CD4-positive, alpha-beta memory T cell (primary cell): ENCODE measurements at places on chromosomes 2 and 18. TPM values are rescaled to one million over a fixed set of nuclear protein-coding genes. Genes with fewer than 3 reads are reported as not detected.
A peak's percentile ranks its signal among the peaks of the same experiment; 100 is the strongest.

Gene CPS1
- total RNA-seq = not detected

Gene TDRD15
- total RNA-seq = 0.06 TPM

DNA sequence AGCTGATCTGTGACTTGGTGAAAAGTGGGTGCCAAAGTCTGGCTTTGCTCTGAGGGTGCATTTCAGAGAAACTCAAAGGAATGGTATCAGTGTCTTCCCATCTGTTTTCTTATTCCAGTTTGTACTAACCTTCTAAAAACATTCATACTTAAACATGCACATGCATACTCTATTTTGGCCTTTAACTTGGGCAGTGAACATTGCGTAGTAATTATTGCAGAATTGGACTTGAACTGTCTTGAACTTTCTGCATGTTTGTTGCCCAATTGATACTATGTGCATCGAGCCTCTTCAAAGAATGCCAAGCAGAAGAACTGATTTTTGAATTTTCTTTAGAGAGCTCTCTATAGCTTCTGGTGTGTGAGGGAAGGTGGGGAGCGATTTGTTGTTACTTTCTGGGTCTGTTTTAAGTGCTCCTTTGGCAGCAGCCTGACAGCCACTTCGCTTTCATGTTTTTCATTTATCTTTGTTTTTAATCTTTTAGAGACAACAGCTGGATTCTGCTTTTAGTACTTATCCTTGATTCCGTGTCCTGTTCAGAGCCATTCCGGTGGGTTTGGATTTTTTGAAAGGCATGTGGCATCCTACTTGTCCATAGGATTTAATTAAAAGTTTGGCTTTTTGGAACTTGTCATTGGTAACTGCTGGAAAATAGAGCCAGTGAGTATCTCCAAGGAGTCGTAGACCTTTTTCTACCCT is 159.2 kb downstream of the RAPGEF4 start:
- no peaks in the 10 kb centered on the region for H3K36me3 ChIP-seq
- H3K4me3 ChIP-seq = no peak overlapping the region
- no peak overlapping the region for H3K27ac ChIP-seq
- H3K4me1 ChIP-seq = no peaks in the 10 kb centered on the region
- DNase-seq = no peak

GRCh38 chr2:236592821-236593220 is 23.2 kb downstream of the ACKR3 start:
- DNase-seq = no peak
- H3K36me3 ChIP-seq = no peaks in the 10 kb centered on the region
- no peaks in the 10 kb centered on the region for H3K4me1 ChIP-seq
- no peak overlapping the region for H3K4me3 ChIP-seq

DNA sequence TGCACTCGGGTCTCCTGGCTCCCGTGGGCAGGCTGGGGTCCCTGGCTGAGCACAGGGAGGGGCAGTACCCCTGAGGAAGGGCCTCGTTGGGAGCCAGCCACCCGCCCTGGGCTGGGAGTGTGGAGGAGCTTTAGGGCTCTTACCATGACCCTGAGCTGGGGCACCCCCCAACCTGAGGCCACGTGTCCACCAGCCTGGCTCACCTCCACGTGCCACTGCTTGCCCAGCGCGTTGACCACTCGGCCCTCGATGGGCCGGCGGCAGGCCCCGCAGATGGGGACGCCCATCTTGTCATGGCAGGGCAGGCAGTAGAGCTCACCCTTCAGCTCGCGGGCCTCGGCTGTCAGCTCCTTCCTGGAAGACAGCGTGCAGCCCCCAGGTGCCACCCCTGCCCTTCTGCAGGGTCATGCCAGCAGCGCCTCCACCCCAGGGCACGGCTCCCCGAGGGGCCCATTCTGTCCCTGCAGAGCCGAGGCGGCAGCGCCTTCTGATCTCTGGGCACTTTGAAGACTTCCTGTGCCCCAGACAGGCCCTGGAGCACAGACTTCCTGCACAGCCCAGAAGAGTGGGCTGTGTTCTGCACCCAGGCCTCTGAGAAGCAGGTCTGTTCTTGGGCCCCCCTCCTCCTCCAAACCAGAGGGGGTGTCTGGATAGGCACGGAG is 4.0 kb upstream of the GPR17 start:
- H3K27ac ChIP-seq = peak overlapping the region; percentile 61
- H3K4me3 ChIP-seq = peak overlapping the region; percentile 57
- peak; percentile 48 for DNase-seq
- H3K4me1 ChIP-seq = peaks cover 51% of the 10 kb centered on the region
- H3K36me3 ChIP-seq = no peaks in the 10 kb centered on the region
- no peaks in the 10 kb centered on the region for H3K27me3 ChIP-seq

DNA sequence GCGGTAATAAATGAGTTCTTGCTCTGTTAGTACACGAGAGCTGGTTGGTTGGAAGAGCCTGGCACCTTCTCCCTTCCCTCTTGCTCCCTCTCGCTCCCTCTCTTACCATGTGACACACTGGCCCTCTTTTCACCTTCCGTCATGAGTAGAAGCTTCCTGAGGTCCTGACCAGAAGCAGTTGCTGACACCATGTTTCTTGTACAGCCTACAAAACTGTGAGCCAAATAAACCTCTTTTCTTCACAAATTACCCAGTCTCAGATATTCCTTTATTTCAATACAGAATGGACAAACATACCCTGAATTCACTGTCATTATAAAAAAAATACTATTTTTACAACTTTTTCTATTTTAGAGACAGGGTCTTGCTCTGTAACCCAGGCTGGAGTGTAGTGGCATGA is 40.7 kb downstream of the EMILIN2 start:
- no peaks in the 10 kb centered on the region for H3K36me3 ChIP-seq
- no peaks in the 10 kb centered on the region for H3K27me3 ChIP-seq
- H3K4me3 ChIP-seq = no peak overlapping the region
- no peak for DNase-seq
- peaks cover 63% of the 10 kb centered on the region for H3K4me1 ChIP-seq
- H3K27ac ChIP-seq = no peak overlapping the region

DNA sequence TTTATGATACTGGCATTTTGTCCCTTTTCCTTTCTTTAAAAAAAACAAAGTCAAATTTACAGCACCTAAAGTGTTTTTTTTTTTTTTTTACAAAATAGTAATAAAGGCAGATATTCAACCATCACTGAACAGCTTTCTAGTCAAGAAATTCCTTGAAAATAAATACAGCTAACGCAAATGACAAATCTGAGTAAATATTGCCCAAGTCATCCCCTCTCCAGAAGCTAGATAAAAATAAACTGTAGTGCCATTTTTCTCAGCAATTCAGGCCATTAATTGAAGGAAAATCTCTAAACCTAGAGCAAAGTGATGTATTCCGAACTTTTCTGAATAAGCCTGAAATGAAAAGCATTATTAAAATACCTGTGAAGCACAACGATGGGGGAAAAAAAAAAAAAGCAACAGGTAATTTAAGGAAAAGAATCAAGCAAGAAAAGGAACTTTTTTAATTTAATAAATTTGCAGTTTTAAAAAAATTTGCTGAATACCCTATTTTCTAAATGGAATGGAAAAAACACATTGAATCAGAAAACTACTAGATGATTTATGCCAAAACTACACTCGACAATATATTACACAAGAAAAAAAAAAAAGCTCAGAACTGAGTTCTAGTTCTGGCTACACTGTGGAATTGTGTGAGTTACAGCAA is 6.9 kb downstream of the SP3 start:
- DNase-seq = no peak
- peaks cover 94% of the 10 kb centered on the region for H3K4me1 ChIP-seq
- no peak overlapping the region for H3K4me3 ChIP-seq
- H3K27me3 ChIP-seq = no peaks in the 10 kb centered on the region
- no peak overlapping the region for H3K27ac ChIP-seq

DNA sequence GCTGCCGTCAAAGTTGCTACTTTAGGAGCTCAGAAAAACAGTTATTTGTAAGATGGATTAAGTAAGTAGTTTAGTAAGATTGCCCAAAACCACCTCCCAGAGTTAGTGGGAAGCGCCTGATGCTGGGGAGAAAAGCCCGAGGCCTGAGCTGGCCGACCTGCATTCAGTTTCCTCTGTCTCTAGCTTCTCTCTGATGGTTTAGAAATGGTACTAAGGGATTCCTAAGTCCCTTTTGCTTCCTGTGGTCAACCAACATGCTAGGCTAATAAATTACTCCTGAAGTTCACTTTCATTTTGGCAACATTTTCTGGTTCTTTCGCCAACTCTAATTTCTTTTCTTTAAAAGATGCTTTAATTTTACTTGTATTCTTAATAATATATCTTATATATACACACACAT is 60.1 kb downstream of the ASAP2 start:
- H3K4me3 ChIP-seq = no peak overlapping the region
- no peaks in the 10 kb centered on the region for H3K27me3 ChIP-seq
- no peak overlapping the region for H3K27ac ChIP-seq
- no peaks in the 10 kb centered on the region for H3K4me1 ChIP-seq
- H3K36me3 ChIP-seq = no peaks in the 10 kb centered on the region

DNA sequence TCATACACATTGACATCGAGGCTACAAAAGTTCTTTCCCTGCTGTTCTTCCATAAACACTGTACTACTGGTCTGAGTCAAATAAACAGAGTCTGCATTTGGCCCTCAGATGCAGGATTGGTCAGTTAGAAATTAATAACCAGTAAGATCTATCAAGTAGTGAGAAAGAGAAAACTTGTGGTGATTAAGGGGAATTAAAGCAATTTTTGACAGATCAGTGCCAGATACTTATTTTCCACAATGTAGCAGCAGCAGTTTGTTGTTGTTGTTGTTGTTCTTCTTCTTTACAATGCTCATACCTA is 85.0 kb downstream of the IKZF2 start:
- peaks cover 9% of the 10 kb centered on the region for H3K4me1 ChIP-seq
- H3K4me3 ChIP-seq = no peak overlapping the region
- H3K27me3 ChIP-seq = no peaks in the 10 kb centered on the region
- no peak for DNase-seq
- no peaks in the 10 kb centered on the region for H3K36me3 ChIP-seq

- no peaks in the 10 kb centered on the region for H3K27me3 ChIP-seq
- no peaks in the 10 kb centered on the region for H3K4me1 ChIP-seq
Observed at GRCh38 chr2:57434441-57434840, 612.2 kb upstream of the VRK2 start.

GRCh38 chr18:52694804-52695203 is 354.8 kb downstream of the DCC start:
- H3K4me1 ChIP-seq = no peaks in the 10 kb centered on the region
- H3K36me3 ChIP-seq = no peaks in the 10 kb centered on the region
- H3K27me3 ChIP-seq = no peaks in the 10 kb centered on the region
- no peak overlapping the region for H3K27ac ChIP-seq
- no peak overlapping the region for H3K4me3 ChIP-seq

- no peak for DNase-seq
- H3K4me1 ChIP-seq = no peaks in the 10 kb centered on the region
- H3K36me3 ChIP-seq = no peaks in the 10 kb centered on the region
- H3K27ac ChIP-seq = no peak overlapping the region
- H3K4me3 ChIP-seq = no peak overlapping the region
- H3K27me3 ChIP-seq = no peaks in the 10 kb centered on the region
Observed at GRCh38 chr2:165575044-165575615, 105.6 kb downstream of the CSRNP3 start.
